ENCODE measurements at places on chromosomes 2 and 18. TPM values are rescaled to one million over a fixed set of nuclear protein-coding genes. Genes with fewer than 3 reads are reported as not detected.

The ANKRD30BL gene
- not detected for total RNA-seq

The MOGAT1 gene
- total RNA-seq: not detected

The TXNDC2 gene
- total RNA-seq: not detected

The C2orf66 gene
- 0.59 TPM for total RNA-seq

The SMAD7 gene
- 69.8 TPM for total RNA-seq

The TLX2 gene
- not detected for total RNA-seq

The VWC2L gene
- not detected for total RNA-seq

The UGT1A4 gene
- total RNA-seq: not detected

The CXCR1 gene
- not detected for total RNA-seq

The SERPINB12 gene
- total RNA-seq: not detected

The TMEM87B gene
- 29.4 TPM for total RNA-seq
